ENCODE measurements at places on chromosomes 12 and 14.

- no peak for DNase-seq
Observed at GRCh38 chr12:100936661-100937060, 142.1 kb downstream of the ANO4 start.

DNA sequence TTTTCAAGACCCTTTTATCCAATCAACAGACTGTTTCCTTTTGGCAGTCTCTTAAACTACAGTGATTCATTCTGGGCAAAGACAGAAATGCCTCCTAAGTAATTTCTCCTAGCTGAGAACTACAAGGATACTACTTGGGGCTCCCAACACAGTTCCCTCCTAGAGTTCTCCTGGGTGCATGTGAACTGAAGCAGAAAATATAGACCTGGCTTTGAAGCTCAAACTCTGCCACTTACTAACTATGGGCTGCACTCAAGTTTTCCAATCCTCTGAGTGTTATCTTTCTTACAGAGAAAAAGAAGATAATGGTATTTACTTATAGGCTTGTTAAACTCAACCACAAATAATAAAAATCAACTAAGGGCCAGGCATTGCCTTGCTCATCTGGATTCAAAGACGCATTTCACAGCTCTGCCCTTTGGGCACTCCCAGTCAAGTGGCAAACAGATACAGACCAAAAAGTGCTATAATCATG is 97.6 kb downstream of the EFCAB11 start:
- DNase-seq: peak; percentile 58

- DNase-seq: peak; percentile 6
Observed at GRCh38 chr14:59566725-59567124, 9.9 kb downstream of the CCDC175 start.

GRCh38 chr12:537772-538171 is 78.0 kb downstream of the B4GALNT3 start:
- peak; percentile 95 for DNase-seq
